ENCODE measurements at places on chromosomes 4 and X.

DNA sequence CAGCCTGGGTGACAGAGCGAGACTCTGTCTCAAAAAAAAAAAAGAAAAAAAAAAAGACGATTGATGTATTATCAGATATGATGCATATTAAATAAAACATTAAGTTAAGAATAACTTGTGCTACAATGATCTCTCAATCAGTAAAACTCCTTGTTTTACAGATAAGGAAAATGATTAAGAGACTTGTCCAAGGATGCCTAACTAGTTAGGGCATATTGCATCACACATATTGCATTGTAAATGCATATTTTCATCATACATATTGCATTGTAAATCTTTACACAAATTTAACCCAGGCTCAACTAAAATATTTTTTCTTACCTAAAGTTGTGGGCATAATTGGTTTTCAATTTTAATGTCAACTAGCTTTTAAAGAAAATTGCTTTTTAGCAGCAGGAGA, 26.3 kb downstream of the TBCK start:
- DNase-seq, result no peak

- DNase-seq, result no peak
These were observed 118.0 kb downstream of the PWWP3B start for GRCh38 chrX:106286053-106286650.

DNA sequence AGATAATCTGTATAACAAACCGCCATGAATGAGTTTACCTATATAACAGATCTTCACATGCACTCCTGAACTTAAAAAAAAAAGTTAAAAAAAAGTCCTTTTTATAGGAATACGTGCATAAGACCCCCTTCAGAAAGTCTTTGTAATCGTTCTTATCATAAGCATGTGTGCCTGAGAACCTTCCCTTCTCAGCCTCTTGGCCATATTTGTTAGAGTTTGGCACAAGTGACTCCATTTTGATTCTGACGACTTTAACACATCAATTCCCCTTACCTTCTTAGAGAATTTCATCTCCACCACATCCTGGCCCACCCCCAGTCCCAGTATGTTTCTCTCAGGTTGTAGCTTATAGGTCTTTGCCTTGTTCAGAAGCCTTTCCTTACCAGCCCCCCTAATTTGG, 16.0 kb upstream of the ANXA5 start:
- DNase-seq, result no peak

- DNase-seq, result no peak
These were observed 33.0 kb upstream of the ARHGAP6 start for GRCh38 chrX:11698702-11699101.

DNA sequence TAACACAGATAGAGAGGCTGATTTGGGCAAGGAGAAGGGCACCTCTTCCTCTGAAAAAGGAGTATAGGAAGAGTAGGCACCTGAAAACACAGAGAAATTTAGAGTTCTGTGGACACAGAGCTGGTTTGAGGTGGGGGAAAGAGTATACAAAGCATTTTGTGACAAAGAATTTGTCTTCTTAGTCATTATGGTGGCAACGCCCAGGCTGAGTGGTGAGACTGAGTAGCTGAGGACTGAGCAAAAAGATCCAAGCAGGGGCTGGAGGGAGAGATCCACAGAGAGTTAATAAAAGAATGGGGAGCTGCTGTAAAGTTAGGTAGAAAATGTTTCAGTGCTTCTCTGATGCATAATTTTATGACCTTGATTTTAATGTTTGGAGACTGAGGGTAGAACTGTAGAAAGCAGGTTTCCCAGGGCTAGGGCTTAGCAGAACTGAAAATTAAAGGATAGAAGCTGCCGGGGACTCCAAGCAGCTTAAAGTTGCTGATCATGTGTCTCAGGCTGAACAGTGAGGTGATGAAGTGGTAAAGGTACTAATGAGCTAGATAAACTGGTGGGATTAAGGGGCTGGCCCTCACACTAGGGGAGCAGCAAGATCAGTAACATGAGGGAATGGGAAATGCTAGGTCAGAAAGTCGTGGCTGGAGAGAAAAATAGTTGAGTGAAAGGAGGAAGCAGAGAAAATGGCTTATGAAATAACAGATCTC, 118.9 kb downstream of the CEP44 start:
- DNase-seq, result no peak

- no peak for DNase-seq
These were observed 11.7 kb downstream of the MSN start for GRCh38 chrX:65679071-65679540.

GRCh38 chr4:112374850-112375249, 77.7 kb downstream of the ALPK1 start:
- DNase-seq, result no peak

All from activated CD4-positive, alpha-beta T cell treated with anti-CD3 and anti-CD28 coated beads, Interleukin-2, amount 50 U/mL, for 1 hour (primary cell).